NCI-H1092 (cell line): ENCODE measurements at places on chromosomes 7 and 10.

GRCh38 chr7:36599645-36600313 lies 124.5 kb downstream of the AOAH start:
- DNase-seq = no peak

DNA sequence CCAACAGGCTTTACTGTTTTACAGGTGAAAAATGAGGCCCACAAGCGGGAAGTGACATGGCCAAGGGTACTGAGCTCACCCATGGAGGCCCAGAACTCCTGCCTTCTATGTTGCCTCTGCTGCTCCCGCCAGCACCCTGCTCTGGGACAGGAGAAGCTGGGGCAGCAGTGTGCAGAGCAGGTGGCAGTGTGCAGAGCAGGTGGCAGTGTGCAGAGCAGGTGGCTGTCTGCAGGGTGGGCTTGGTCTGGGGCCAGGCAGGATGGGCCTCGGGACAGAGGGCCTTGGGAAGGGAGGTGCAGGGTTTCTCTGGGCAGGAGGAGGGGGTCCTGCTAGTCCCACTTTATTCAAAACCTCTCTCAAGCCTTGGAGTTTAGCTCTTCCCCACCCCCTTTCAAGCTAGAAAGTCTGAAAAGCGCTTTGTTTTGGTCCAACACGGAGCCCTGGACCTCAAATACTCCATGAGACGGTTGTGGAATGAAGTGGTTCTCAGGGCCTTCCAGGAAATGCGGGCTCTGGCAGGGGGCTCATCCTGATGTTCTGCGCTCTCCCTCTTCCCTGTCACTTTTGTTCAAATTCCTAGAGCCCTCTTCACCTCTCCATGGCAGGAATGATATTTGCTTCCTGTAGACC lies 26.8 kb downstream of the TSPAN15 start:
- DNase-seq = no peak

- DNase-seq = no peak
Measured at GRCh38 chr7:137408126-137408525, 64.6 kb upstream of the PTN start.

DNA sequence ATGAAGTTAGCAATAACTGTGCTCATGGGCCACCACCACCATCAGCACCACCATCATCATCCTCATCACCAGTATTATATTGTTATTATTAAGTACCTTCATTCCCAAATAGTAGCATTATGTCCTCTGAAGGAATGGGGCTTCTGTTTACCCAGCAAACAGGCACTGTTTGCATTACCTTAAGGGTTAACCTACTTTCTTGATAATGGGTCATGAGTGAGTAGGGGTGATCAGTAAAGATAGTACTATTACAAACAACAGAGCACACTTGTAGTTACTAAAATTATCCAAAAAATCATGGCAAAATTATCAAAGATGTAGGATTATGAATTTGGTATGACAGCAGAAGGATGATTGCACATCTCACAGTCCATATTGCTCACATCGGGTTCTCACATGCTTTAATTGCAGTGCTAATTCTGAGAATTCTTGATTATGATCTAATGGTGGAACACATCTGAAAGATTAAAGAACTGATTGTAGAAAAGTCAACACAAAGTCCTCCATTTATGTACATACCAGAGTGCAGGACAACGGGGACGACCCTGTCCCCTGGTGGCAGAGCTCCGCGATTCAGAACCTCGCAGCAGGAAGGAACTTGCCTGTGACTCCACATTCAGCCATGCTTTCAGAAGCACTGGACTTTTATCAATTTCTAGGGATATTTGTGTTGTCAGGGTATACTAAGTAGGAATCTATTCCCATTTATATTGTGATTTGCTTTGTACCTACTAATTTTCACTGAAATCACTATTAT lies 31.0 kb downstream of the PDE1C start:
- DNase-seq = no peak

DNA sequence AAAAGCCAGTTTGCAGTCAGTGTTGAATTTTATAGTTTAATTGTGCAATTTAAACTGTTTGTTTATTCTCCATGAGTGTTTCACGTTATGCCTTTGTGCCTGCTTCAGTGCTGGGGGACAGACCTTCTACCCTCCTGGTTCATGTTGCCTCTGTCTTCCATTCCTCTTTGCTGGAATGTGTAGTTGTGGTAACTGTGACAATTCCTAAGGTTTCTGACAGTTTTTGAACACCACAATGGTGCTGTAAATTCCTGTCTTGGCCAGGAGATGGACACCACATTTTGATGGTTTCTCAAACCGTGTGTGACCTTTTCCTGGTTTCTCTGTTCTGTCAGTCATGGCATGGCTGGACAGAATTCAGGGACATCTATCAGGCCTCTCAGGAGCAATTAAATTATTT lies 201.7 kb downstream of the BICC1 start:
- no peak for DNase-seq

DNA sequence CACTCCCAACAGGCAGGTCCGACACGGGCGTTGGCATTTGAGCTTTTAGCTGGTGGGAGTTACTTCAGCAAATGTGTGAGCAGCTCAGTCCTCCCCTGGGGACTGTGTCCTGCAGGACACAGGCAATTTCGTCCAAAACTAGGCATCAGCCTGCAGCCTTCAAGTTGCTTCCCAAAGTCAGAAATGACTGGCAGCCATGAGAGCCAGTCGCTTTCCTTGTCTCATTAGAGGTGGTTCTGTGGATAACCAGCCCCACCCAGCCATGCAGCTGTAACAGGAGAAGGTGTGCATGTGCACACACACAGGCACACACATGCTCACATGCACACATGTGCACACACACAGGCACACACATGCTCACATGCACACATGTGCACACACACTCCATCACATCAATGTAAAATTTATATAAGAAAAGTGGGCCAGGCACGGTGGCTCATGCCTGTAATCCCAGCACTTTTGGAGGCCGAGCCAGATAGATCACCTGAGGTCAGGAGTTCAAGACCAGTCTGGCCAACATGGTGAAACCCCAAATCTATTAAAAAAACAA lies 138.8 kb upstream of the TCERG1L start:
- no peak for DNase-seq

- DNase-seq = no peak
Measured at GRCh38 chr10:93379731-93380575, 102.2 kb downstream of the MYOF start.

DNA sequence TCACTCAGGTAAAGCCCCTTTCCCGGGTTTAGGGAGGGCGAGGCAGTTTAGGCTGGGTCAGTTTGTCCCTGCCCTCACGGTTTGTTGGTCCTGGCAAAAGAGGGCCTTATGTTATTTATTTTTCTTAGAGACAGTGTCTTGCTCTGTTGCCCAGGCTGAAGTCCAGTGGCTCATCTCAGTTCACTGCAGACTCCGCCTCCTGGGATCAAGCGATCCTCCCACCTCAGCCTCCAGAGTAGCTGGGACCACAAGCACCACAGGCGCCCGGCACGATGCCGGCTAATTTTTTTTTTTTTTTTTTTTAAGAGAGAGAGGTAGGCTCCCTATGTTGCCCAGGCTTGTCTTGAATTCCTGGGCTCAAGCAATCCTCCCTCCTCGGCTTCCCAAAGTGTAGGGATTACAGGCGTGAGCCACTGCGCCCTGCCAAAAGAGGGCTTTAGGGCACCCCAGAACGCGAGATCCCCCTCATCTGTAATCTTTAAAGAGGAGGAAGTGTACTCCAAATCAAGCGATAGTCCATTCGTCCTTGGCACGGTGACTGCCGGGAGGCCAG lies 626 bp upstream of the BMS1 start:
- no peak for DNase-seq

DNA sequence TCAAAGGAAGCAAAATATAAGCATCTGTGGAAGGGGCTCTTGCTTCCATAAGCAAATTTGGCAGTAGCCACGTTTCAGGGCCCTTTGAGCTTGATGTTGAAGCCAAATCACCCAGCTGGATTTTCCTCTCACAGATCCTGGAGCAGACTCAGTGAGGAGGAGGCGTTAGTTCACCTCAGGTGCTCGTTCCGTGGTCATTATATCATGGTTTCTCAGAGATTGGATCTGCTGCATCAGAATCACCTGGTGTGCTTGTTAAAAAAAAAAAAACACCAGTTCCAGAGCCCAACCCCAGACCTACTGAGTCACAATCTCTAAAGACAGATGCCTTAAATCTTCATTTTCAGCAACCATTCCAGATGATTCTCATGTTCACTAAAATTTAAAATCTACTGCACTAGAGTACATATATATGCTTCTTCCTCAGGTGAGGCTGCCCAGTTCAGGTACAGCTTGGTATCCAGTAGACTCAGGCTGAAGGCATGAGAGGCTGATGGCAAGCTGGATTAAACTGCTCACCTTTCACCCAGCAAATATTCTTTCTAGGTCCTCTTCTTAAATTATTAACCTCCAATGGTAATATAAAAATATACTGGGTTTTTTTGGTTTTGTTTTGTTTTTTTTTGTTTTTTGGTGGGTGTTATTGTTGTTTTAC lies 24.9 kb downstream of the TFAM start:
- DNase-seq = no peak

DNA sequence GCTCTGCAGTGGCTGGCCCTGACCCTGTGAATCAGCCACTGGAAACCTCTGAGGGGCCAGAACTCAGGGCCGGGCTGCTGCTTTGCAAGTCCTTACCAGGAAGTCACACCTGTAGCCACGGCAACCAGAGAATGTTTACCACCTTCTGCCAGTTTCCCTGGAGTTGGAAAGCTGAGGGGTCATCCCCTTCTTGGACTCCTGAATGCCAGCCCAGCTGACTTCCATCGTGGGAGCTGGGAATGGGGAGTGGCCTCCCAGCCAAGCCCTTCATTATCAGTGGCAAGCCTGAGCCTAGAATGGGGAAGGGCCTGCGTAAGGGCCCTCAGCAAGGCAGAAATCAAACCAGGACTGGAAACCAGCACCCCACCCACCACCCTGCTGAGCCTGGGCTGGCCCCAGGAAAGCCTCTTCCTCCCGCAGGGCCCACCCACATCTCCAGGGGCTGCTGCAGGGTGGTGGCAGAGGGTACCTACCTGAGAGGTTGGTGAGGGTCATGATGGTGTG lies 6.5 kb upstream of the CRHR2 start:
- no peak for DNase-seq

- no peak for DNase-seq
Measured at GRCh38 chr7:20298486-20298901, 32.2 kb upstream of the ITGB8 start.

- DNase-seq = no peak
Measured at GRCh38 chr10:21285207-21285606, 240.3 kb downstream of the SKIDA1 start.

GRCh38 chr10:52185256-52185655 lies 128.8 kb upstream of the DKK1 start:
- DNase-seq = no peak

GRCh38 chr7:107505997-107506673 lies 36.3 kb downstream of the GPR22 start:
- DNase-seq = peak; percentile 56

DNA sequence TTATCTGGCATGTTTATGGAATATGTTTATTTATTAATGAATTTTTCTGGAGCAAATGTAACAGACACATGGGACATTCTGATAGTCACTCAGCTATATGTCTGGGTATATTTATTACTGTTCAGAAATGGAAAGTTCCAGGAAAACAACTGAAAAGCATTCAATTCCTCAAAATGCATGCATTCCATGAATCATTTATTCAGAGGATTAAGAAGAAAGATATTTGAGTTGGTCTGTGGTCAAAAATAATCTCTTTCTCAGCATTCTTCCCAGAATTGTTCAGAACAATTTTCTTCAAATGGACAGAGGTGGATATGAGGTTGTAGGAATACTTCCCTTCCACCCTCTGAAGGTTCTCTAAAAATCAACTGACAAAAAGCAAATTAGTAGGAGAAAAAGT lies 97.6 kb upstream of the ITGB1 start:
- DNase-seq = no peak

- no peak for DNase-seq
Measured at GRCh38 chr7:19353180-19353579, 208.0 kb upstream of the FERD3L start.

DNA sequence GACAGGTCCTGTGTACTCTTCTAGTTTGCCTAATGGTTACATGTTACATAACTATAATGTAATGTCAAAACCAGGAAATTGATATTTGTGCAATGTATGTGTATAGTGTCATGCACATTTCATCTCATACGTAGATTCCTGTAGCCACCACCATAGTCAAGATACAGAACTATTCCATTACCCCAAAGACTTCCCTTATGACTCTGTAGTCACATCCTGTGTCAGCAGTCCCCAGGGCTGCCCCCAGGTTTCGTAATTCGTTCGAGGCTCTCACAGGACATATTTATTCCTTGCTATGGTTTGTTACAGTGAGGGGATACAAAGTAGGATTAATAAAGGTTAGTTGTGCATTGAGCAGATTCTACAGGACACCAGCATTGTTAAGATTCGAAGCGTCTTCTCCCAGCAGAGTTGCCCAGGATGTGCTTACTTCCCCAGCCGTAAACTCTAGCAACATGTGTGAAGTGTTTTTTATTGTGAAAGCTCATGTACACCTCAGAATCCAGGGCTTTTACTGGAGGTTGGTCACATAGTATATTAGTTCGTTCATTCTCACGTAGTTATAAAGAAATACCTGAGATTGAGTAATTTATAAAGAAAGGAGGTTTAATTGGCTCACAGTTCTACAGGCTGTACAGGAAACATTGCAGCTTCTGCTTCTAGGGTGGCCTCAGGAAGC lies 18.6 kb downstream of the RABGEF1 start:
- no peak for DNase-seq

- no peak for DNase-seq
Measured at GRCh38 chr7:155418304-155418703, 39.6 kb upstream of the EN2 start.

DNA sequence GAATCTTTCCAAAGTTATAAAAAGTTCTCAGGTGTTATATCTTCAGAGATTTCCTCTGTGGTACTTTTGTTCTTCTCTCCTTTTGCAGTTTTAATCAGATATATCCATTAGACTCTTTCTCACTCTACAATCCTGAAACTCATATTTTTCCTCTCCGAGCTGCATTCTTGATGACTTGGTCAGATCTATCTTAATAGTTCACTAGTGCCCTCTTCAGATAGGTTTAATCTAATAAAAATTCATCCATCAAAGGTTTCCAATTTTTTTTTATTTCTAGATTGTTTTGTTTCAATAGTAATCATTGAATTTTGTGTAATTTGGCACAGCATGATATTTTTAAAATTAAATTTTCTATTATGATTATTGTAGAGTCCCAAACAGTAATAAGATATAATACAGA lies 21.8 kb upstream of the DGKB start:
- DNase-seq = no peak

- no peak for DNase-seq
Measured at GRCh38 chr10:76911184-76911583, 726.4 kb downstream of the KCNMA1 start.

DNA sequence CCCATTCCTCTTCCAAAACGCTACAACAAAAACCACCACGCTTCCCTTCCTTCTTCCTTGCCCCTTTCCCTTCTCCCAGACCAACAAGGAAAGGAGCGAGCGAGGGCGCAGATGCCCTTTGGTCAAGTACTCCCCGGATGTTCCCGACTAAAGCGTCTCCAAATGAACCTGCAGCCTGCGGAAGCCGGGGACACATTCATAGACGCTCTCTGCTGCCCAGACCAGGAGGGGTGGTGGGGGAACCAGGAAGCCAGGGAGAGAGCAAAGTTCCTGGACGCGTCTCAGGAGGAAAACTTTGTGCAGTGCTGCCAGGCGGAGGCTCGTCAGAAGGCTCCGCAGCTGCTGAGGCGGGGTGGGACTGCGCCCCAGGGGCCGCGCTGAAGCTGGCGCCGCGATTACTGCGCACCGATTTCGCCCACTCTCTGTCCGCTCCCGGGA lies 754 bp downstream of the SEMA3D start:
- no peak for DNase-seq

GRCh38 chr10:84632866-84633265 lies 304.5 kb downstream of the CCSER2 start:
- no peak for DNase-seq

- DNase-seq = no peak
Measured at GRCh38 chr7:100464210-100464660, at the start of gene SPACDR. Gene SPACDR, minus strand, starts transcription at chr7:100464260. Its CDS starts 235 bp downstream, at chr7:100464025.

- no peak for DNase-seq
Measured at GRCh38 chr7:66169616-66170015, 35.5 kb upstream of the TPST1 start.
